ENCODE measurements at places on chromosomes 5 and 9.

DNA sequence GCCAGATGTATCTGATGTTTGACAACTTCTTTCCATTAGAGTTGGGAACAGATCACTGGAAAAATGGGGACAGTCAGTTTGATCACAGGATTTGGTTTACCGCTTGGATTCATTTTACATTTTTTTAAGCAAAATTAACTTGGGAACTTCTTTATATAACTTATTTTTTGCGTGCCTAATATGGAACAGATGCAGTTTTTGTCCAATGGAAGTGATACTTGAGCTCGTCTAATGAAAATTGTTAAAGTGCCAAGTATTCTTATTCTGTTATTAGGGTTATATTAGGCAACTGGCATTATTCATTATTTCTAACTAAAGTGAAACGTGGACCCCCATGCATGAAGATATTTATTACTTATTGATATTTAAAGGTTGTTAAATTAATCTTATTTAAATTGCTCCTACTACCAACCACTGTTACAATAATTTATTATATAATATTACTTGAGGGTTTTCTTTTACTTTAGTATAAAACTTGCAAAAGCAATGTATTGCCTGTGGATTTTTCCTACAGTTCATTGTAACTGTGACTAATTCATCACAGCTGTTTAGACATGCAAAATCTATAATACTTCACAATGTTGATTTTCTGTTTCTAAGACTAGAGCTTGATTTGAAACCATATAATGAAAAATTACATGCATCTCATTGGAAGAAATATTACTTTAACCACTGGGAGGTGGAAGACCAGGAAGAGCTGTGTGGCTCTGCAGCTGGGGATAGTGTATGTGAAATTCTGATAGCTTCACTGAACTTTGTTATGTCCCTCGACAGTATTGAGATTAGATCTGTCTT is 787.3 kb upstream of the WWC1 start:
- DNase-seq: no peak

DNA sequence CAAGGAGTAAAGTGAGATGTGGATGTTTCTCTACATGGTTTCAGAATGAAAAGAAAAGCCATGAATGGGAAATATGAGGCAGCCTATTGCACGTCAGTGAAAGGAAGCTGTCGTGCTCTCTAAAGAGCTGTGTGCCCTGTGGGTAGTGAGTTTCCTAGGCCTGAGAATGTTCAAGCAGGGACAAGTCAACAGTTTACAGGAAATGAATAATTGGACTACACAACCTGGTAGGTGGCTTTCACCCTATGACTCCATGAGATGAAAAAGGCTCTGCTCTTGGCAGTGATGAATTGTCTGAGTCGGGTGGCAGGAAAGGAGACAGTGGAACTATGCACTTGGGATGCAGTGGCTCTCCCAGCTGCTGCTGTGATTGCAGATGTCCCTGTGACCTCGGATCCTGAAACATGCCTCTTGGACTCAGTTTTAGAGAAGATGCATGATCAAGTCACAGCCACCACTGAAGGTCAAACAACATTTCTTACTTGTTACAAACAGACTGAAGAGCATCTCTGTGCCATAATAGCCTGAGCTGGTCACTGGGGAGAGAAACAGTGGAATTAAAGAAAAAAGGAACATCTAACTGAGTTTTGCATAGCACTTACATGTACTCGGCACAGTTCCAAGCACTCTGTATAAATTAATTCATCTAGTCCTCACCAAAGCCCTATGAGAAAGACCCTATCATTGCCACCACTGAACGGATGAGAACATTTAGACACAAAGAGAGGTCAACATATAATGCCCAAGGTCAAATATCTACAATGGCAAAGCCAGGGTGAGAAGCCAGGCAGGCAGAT is 293.7 kb downstream of the SPOCK1 start:
- no peak for DNase-seq

GRCh38 chr9:79581794-79582193 is 10.0 kb downstream of the TLE4 start:
- DNase-seq: no peak

- no peak for DNase-seq
Measured at GRCh38 chr5:166845044-166845443, 1446.4 kb upstream of the WWC1 start.

- DNase-seq: no peak
Measured at GRCh38 chr9:78954286-78954685, 617.5 kb upstream of the TLE4 start.

DNA sequence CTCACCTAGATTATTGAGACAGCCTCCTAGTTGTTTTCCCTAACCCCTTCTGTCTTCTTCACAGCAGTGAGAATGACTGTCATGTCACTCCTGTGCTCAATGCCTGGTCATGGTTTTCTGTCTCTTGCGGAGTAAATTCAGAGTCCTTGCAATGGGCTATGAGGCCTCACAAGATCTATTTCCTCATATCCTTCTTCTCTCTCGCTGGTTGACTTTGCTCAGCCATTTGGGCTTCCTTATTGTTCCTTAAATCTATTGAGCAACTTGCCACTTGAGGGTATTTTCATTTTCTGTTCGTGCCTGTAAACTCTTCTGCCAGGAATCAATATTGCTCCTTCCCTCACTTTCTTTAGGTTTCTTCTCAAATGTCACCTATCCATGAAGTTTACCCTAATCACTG is 9.0 kb downstream of the PPP3R2 start:
- no peak for DNase-seq

DNA sequence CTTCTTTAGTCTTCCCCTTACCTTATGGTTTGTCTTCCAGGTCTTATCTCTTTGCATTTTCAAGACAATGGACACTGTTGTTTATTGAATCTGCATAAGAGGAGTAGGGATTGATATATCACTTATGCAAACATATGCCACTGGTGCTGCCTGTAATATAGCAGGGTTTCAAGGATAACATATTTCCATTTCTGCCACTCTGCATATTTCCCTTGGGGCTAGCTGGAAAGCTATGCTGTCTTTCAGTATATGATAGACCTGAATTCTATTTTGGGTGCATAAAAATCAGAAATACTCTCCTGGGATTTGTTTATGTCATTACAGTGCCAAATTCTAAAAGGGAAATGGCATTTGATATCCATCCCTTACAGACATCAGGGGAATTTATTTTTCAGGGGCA is 400.2 kb downstream of the TLR4 start:
- DNase-seq: no peak

GRCh38 chr5:101717721-101718120 is 578.4 kb downstream of the SLCO4C1 start:
- DNase-seq: no peak

- no peak for DNase-seq
Measured at GRCh38 chr5:10337107-10337506, 16.4 kb upstream of the MARCHF6 start.

DNA sequence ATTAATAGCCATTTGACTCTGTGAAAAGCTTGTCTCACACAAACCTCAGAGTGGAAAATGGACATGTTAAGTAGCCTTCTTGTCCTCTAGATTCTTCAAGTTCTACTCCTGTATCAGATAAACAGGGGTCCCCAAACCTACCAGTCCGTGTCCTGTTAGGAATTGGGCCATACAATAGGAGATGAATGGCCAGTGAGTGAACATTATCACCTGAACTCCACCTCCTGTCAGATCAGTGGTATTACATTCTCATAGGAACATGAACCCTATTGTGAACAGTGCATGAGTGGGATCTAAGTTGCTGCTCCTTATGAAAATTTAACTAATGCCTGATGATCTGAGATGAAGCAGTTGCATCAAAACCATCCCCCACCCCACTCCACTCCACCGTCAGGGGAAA is 136.3 kb downstream of the TMEM232 start:
- DNase-seq: no peak

GRCh38 chr9:75185585-75186170 is 97.4 kb downstream of the OSTF1 start:
- peak; percentile 24 for DNase-seq

GRCh38 chr9:132862533-132862932 is 15.6 kb downstream of the AK8 start:
- no peak for DNase-seq

DNA sequence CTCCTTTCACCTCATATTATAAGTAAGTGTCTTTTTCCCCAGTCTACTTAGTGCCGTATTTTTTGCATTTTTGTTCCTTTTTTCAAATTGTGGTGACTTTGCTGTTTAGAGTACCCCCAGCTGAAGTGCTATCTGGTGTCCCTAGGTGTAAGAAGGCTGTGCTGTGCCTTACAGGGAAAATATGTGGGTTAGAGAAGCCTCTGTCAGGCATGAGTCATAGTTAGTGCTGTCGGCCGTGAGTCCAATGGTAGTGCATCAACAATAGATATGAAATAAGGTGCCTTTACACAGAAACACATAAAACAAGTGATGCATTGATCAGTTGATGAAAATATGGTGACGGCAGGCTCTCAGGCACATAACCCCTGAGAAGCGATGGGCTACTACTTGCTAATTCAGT is 20.1 kb downstream of the SYK start:
- no peak for DNase-seq

DNA sequence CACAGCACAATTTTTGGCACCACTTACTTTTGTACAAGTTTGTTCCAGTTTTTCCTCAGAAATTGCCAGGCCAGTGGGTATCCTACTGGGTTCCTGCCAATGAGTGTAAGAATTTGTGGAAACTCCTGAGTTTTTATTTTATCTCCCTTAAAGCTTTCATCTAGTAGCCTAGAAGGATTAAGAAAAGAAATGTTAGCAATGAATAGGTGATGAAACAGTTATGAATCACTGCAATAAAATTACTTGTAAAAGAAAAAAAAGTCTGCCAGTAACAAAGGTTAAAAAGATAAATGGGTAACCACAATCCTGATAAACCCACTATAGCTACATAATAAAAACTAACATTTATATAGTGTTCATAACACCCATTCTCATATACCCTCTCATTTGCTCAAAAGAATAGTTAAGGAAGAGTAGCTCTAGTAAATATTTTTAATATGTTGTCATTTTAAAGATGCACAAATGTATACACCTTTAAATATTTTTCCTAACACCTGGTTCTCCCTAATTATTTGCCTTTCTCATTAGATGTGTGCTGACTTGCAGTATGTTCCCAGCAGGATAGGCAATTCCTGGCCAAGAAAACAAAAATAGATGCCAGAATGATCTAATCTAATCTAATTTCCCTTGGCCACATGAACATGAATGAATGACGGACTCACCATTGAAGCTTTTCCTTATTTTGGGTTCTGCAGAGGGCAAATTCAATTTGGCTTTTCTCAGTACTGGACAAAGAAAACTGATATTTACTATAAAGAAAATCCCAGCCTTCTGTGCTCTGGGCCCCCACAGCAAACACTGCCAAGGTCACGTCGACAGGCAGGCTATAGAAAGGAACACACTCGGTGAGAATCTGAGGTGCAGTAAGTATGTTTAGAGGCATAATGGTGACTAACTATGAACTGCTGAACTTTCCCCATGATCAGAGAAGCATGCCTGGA is 26.4 kb downstream of the ERAP1 start:
- no peak for DNase-seq

All from activated T-helper 9 cell treated with anti-CD3 and anti-CD28 coated beads, Interleukin-2, amount 50 U/mL, for 16 hours (primary cell).